Activated CD8-positive, alpha-beta memory T cell treated with anti-CD3 and anti-CD28 coated beads for 4 hours (primary cell): ENCODE measurements at places on chromosomes 12 and 14.

DNA sequence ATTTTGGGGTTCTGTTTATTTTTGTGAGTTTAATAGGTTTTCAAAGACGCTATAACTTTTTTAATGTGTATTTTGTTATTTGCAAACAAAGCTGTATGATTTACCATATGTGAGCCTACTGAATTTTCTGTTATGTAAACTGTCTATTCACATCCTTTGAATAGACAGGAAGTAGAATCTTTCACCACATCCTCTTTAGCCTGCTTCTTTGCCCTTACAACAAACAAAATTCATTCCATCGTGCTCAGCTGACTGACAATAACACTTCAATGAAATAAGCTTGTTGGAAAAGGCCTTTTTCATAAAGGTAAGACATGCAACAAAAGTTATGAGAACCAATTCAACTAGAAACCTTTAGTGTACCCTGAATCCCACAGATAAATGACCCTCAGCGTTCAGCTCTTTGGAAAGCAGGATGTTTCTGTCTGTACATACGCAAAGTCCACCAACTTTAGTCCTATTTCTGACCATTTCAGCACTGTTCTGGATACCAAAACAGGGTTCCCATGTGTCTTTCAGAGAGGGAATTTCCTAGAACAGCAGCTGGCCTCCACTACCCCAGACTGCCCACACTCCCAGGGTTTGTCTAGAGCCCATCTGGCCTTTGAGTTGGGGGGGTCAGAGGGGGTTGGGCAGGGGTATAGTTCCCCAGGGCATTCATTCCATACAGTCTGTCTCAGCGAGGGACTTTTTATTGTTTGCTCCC is 71.3 kb downstream of the DUSP6 start:
- DNase-seq: no peak

- DNase-seq: no peak
These were observed 84.6 kb upstream of the PLEKHA5 start for GRCh38 chr12:19044891-19045290.

GRCh38 chr12:40158592-40159111 is 52.8 kb upstream of the SLC2A13 start:
- no peak for DNase-seq

DNA sequence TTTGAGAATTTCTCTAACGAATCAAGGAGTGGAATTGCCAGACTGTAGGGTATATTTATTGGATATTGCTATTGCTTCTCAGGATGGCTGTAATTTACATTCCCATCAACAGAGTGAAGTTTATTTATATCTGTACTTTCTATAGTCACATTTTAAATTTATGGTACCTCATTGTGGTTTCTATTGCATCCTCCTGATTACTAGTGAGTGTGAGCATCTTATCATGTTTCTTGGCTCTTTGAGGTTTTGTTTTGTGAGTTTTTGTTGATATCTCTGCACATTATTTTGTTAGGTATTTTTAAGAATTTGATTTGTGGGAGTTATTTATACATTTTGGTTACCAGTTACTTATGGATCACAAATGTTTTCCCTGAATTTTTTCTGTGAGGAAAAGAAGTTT is 13.9 kb downstream of the DNM1L start:
- no peak for DNase-seq

DNA sequence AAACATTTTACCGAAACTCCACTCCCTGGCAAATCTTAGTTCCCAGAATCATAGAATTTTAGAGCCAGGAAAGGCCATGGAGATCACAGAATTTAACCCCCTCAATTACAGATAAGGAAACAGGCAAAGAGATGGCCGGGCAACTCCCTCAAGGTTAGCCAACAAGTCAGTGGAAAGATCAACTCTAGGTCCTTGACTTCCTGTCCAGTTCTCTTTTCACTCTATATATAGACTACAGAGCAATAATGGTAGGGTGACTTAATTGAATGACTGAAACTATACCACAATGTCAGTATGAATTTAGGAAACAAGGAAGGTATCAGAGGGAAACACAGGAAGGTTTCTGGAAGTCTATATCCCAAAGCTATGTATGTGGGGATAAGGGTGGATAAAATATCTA is 11.6 kb downstream of the OXA1L start:
- no peak for DNase-seq

- no peak for DNase-seq
These were observed 38.1 kb upstream of the FBRSL1 start for GRCh38 chr12:132451836-132452195.

DNA sequence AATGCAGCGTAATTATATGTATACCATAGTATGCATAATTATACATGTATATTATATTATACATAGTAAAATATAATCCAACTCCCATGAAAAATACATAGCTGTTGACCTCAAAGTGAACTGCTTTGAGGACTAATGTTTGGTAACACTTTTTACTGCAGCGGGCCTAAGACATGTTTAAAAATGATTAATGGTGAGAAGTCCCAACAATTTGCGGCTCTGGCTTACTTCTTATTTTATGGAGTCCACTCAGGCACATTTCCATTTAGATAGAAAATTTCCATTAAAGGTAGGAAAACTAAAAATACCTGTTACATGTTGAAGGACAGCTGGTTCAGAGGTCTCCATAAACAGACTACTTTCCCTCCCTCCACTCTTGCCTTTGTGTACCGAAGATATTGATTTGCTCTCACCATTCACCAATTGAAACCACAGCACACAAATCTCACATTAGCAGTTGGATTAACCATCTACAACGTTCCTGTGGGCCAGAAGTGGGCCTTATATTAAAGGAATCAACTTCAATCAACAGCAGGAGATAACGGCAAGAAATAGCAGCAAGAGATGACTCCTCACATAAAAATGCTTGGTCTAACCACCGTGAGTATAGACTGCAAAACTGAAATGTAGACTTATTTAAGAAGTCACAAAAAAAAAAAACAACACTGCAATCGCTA is 14.1 kb upstream of the NT5DC3 start:
- no peak for DNase-seq

- DNase-seq: no peak
These were observed 21.7 kb downstream of the GNS start for GRCh38 chr12:64737539-64737938.

DNA sequence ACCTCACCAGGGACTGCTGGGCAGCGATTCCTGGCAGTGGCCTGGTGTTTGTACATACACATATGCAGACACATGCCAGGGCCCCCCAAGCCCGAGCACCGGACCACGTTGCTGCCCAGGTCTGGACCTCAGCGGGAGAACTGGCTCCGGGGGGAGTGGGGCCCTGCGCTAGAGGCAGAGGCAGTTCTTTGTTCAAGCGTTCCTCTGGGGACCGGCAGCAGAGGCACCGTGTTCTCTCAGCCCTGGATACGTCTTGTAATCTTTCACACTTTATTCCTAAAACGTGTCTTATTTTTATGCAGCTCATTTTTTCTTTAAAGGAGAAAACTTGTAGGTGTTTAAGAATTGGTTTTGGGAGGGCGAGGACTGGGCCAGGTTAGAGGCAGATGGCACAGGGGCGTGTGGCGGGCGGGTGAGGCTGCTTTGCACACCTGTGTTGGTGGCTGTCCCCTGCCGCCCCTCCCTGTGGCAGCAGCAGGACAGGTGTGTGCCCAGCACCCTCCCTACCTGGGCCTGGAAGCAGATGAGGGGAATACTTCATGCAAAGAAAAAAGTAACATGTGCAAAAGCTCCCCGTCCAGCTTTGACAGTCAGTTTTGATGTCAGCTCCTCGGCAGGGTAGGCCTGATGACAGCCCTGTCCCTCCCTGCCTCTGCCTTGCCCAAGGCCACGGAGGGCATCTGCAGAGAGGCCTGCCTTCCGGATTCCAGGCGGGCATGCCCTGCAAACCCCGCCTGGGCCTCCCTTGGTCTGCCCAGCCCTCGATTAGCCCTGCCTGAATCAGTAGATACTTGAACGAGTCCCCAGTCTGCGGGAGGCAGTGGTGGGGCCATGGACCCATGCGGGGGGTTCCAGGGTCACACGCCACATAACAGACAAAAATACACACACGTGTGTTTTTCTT is 7.0 kb upstream of the PUS1 start:
- no peak for DNase-seq

GRCh38 chr12:76264611-76265012 is 83.6 kb downstream of the BBS10 start:
- no peak for DNase-seq

- DNase-seq: no peak
These were observed 157.6 kb upstream of the MDGA2 start for GRCh38 chr14:47833011-47833410.

DNA sequence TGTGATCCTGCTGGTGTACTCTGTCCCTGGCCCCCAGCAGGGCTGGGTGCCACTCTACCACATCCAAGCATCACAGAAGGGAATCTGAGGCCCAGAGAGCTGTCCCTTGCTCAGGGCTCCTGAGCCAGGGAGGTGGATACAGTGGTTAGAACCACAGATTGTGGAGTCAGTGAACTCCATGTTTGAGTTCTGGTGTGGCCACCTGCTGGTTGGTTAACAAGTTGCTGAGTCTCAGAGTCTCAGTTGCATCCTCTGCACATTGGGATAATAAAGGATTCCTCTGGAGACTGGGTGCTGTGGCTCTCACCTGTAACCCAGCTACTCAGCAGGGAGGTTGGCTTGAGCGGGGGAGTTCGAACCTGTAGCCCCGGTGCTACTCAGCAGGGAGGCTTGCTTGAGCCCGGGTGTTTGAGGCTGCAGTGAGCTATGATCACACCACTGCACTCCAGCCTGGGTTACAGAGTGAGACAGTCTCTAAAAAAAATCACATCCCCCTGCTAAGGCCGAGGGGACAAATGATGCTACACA is 39.4 kb downstream of the MVK start:
- no peak for DNase-seq
